ENCODE measurements at places on chromosomes 6 and 20.
A peak's percentile ranks its signal among the peaks of the same experiment; 100 is the strongest.

DNA sequence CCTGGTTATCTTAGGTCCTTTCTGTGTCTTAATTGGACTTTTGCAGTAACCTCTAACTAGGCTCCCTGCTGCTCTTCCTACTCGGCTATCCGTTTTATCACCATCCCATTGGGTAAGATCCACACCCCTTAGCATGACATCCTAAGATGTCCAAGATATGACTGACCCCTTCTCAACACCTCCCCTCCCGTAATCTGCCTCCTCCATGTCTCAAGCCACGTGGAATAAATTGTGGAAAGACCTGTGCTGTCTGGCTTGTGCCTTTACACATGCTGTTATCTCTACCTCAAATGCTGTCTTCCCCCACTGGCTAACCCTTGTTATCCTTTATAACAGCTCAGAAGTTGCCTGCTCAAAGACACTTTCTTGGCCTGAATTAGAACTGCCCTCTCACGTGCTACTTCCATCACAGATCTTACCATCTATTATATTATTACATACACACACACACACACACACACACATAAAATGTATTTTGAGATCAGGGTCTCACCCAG is 26.5 kb downstream of the EIF2S2 start:
- peak; percentile 32 for DNase-seq

GRCh38 chr6:5112066-5112799 is 27.1 kb downstream of the PPP1R3G start:
- DNase-seq, result no peak

- no peak for DNase-seq
These were observed 35.4 kb upstream of the PIM1 start for GRCh38 chr6:37134396-37135191.

DNA sequence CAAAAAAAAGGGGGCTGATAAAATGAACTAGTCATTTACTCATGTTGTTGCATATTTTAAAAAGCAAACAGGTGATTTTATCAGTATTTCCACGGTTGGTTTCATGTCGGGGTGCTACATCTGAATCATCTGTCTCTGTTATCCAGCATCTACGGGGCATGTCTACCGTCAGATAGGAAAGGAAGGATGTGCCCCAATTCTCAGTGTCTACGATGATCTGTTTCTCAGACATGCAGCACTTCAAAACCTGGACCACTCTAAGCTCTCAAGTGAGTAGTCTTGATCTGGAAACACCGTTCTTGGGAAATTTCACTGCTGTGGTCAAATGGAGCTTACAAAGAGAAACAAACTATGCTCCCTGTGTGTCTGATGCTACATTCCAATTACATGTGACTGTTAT is 240.3 kb upstream of the TAB2 start:
- DNase-seq, result no peak

DNA sequence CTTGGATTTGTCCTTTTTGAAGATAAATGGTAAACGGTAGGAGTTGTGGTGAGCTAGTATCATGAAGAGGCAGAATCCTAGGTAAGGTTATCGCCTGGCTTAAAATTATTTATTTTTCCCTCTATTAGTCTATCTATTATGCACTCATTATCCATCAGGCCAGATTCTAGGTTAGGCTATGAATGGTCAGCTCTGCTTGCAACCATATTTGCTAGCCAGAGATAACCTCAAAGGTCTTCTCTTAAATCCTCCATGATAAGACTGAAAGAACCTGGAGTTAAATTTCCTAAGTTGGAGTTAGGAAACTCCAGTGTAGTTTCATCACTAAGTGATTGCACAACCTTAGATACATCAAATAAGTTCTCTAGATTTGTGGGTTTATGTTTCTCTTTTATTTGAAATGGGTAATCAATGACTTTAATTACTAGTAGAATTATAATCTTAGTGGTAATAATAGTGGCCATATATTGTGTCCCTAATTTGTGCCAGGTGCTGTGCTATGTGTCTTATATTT is 302.1 kb upstream of the RUNX2 start:
- no peak for DNase-seq

DNA sequence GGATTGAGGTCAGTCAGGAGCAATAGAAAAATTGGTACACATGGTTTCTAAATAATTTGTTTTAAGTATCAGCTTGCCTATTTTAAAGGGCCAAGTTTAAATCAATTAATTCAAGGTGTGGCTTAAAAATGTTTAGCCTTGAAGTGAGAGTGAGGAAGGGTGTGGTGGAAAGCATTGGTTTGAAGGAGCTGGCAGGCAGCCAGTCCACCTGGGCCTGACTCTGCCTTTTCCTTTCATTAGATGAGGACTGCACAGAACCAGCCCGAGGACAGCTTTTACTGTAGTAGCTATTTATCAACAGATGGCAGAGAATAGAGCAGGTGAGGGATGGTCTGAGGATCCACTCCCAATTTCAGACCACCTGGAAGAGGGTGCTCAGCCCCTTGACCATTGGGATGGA is 42.4 kb downstream of the DHX35 start:
- no peak for DNase-seq

DNA sequence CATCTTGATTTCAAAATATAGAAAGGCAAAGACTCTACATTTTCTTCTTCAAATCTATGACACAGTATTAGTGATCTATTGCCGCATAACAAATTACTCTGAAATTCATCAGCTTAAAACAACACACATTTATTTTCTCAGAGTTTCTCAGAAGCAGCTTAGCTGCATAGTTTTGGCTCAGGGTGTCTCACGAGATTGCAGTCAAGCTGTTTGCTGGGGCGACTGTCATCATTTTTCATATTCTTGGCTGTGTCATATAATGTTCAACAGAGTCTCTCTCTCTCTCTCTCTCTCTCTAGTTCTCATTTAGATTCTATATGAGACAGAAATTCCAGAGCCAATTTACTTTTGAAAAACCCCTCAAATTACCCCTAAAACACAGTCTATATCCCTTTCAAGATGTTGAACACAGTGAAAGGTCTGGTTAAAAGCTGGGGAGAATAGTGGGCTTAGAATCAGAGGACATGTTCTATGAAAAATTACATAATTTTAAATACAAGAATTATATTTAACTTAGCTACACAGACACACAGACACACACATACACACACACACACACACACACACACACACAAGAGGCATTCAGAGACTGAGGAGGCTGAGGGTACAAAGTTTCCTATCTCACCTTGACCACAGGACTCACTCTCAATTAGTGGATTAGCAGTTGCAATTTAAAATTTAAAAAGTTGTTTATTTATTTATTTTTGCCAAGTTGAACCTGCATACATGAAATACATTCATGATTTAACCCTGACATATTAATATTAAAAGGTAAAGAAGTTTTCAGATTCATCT is 86.7 kb downstream of the MKKS start:
- DNase-seq, result no peak

- DNase-seq, result no peak
These were observed 23.0 kb downstream of the ZNF217 start for GRCh38 chr20:53570446-53571276.

GRCh38 chr6:167705211-167705750 is 121.4 kb upstream of the AFDN start:
- no peak for DNase-seq

- DNase-seq, result no peak
These were observed 214.8 kb downstream of the PRKN start for GRCh38 chr6:162512744-162513143.

GRCh38 chr6:136365776-136366354 is 76.2 kb upstream of the BCLAF1 start:
- no peak for DNase-seq

DNA sequence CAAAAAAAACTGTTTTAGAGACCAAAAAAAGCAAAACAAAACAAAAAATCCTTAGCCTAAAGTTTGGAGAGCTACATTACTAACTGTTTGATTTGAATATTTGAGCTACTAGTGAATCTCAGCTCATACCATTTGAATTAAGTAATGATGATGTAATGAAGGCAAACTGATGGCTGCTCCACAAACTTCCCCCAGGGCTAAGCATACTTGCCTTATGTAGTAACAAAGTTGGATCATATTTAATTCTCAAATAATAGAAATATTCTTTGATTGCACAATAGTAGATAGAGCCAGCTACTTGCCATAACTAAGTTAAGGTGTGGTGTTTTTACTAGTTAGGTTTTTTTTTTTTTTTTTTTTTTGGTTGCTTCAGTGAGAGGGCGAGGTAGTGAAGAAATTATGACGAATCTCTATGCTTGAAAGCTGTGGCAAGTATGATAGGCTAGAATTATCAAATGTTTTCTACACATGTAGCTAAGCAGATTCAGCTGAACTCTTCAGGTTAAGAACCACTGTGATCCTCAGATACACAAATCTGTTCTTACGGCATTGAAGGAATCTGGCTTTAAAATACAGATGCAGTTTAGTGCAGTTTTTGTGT is 2.9 kb downstream of the RAB32 start:
- DNase-seq, result no peak

DNA sequence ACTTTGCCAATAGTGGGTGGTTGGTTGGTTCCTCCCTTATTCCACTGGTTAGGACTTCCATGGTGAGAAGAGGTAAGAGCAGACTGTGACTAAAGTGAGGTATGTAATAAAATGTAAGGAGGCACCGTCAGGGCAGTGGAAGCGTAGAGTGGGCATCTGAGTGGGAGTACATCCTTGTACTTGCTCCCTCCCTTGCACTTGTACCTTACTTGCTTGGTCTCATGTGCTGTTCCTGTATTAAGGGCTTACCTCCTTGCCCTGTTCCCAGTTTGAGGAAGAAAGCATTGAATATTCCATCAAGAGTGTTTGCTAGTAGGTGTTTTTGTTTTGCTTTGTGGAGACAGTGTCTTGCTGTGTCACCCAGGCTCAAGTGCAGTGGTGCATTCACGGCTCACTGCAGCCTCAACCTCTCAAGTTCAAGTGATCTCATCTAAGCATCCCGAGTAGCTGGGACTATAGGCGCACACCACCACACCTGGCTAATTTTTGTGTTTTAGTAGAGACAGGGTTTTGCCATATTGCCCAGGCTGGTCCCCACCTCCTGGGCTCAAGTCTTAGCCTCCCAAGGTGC is 25.5 kb downstream of the AMD1 start:
- DNase-seq, result no peak

- DNase-seq, result no peak
These were observed 4.3 kb upstream of the BTN3A2 start for GRCh38 chr6:26360451-26361416.

- no peak for DNase-seq
These were observed 262.0 kb downstream of the CD83 start for GRCh38 chr6:14379568-14379967.

DNA sequence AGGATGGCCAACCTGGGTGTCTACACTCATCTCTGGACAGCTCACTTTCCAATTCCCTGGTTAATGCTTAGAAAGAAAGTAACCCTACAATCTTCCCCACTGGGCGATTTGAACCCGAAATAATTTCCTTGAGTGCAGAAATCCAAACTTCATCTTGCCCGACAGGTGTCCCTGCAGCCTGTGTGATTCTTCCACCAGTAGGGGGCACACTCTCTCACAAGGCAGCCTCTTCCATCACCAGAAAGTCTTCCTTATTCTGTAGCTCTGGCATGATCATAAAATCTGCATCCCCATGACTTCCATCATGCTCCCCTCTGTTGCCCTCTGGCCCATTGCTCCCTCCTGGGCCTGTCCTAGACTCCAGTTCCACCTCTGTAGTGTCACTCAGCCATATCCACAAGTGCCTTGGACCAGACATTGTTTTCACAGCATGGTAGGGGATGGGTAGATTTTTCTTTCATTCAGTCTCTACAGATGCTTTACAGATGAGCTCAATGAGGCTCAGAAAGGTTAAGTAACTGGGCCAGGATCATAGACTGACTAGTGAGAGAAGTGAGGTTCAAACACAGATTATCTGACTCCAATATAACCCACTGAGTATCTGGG is 170.4 kb upstream of the SPTLC3 start:
- DNase-seq, result no peak

DNA sequence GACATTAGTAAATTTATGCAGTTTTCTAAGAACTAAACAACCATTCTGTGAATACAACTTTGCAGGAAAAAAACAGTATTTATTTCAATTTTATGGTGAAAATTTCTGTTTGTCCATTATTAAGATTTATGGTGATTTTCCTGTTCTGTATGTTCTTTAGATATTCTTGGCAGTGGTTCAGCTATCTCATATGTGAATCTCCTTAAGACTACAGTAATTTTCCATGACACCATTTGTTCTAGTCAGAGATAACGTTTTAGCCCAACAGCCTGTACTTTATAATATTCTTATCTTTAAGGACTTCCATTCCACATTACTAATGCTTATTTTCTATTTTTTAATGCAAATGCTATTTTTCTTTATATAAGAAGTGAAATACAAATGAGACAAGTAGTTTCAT is 504.0 kb downstream of the RFPL4B start:
- DNase-seq, result no peak

DNA sequence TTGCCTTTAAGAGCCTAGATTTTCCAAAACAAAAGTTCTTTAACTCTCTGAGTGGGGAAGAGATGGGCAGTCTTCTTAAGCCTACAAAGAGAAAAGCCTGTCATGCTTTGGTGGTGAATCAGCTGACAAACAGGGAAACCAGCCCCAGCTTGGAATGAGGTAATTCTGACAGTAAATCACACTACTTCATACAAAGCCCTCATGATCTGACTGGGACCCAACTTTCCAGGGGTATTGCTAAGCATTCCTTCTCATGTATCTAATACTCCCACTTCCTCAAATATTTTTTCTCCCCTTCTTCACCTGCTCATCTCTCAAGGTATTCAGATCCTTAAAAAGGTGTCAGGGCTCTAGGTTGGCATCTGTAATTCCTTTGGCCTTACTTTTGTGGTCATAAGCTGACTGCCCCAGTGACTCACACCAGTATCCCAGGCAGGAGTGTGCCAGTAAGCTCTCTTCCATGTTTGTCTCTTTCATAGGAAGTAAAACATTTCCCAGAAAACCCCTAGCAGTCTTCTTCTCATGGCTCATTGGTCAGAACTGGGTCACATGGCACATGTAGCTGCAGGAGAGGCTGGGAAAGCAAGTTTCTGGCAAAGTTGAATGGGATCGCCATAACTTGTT is 15.0 kb upstream of the TBC1D22B start:
- peak; percentile 42 for DNase-seq

DNA sequence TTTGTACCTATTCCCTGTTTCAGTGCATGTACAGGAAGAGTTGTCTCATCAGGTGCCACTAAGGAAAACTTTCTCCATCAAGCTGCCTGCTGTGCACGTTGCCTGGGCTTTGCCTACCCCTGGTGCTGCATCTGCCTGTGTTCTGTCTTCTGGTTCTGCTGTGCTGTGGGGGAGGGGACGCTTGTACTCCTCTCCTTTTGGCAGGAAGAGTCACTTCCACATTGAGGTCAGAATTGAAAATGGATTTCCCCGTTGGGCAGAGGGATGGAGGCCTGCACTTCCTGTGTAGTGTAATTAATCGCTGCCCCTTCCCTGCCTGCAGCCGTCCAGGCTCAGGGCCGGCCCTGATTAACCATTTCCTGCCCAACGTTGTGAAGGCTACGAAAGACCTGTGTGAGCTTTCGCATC is 153.3 kb downstream of the SCML4 start:
- DNase-seq, result no peak

GRCh38 chr6:12903246-12903645 is 186.7 kb downstream of the PHACTR1 start:
- no peak for DNase-seq
